NCI-H460 (cell line): ENCODE measurements at places on chromosomes 13 and 19. TPM values are rescaled to one million over a fixed set of nuclear protein-coding genes. Genes with fewer than 3 reads are reported as not detected.

Gene ZNF329
- total RNA-seq: 10.9 and 11.3 TPM in 2 replicates

Gene KASH5
- total RNA-seq: not detected in 2 replicates

DNA sequence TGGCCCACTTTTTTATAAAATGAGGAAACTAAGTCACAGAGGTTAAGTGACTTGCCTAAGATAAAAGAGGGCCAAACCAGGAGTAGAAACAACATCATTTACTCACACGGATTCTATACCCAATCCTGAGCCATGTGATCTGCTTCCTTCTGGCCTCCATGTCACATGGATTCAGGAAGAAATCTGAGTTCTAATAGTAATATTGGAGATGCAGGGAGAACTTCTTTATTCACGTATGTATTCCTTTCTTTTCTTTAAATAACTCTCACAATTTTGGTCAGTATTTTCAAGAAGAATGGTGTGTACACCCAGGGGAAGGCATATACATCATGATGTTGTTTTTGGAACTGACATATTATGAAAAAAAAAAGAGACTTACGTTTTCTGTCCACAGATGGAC is 1.8 kb downstream of the POSTN start:
- no peak for DNase-seq

DNA sequence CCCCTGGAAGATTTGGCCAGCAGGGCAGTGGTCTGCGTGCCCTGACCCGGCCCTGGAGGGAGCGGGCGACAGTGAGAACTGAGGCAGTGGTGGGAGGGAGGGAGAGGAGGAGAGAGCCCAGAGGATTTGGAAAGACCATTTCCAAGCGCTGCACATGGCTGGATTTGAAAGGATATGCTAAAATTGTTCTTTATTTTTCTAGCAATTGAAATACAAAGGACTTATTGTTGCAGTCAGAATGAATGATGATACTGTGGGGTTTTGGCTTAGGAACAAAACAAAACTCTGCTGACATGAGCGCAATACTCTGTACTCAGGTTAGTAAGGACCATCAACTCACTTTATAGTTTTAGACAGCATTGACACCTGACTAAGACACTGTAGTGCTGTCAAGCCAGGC is 69.5 kb downstream of the TNFRSF19 start:
- no peak for DNase-seq

GRCh38 chr13:63497601-63498000 is 2082.0 kb upstream of the PCDH20 start:
- DNase-seq: no peak

DNA sequence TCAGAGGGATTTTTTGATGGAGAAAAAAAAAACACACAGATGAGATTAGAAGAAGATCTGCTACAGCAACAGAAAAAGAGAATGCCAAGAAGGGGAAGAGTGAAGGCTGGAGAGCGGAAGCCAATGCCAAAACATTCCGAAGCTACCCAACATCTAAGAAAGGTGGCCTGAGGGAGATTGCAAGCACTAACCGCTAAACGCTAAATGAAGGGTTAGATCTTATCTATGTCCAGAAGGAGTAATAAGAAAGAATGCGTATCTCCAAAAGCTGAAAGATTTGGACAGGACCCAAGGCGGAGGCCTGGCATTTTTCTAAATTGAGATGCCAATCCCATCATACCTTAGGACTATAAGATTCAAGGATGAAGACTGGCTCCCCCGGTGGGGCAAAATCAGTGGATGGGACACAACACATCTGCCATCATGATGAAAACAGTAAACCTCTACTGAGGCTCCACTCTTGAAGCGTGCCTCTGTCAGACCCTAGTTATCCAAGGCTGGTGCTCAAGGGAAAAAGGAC is 15.6 kb upstream of the HMGB1 start:
- DNase-seq: no peak

DNA sequence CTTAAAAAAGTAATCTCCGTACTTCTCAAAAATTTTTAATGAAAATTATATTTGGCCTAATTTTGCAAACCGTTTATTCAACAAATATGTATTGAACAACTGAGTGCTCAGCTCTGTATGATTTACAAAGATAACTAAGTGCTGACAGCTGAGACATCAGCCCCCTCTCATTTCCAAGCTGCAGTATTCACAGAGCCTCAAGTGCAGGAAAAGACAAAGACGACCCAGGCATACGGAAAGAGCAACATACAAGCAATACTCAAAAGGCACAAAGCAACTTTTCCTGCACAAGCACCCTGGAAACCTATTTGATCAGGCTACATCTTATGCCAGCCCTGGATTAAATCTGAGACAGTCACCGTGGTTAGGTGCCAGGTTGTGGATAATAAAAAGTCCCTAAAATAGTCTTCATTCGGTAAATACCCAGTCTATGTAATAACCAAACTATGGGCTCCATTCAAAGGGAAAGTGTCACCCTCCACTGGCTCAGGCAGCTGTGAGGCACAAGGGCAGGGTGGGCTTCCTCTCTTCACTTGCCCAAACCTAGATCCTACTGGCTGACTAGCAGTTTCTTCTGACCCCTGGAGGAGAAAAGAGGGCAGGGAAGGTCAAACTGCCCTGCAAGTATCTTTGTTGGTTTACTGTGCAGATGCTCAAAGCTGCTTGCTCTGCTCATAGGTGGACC is 65.5 kb downstream of the TBC1D4 start:
- no peak for DNase-seq
